Astrocyte of the hippocampus (primary cell): ENCODE measurements at places on chromosomes 3 and 15.

DNA sequence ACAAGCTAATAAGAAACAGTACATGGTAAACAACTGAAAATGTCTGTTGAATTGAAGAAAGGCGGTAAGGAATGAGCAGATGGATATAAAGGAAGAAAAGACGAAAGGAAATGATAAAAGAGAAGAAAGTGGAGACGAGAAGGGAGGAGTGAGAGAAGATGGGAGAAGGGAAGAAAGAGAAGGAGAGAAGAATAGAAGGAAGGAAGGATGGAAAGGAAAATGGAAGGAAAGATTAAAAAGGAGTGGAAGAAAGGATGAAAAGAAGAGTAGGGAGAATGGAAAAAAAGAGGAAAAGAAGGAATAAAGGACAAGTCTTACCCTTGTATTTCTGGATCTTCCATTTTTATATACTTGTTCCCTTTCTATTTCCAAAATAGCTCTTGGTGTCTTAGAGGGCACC, 17.7 kb downstream of the CPNE4 start:
- no peak for DNase-seq

- no peak for DNase-seq
Observed at GRCh38 chr3:42493798-42494151, 8.7 kb upstream of the VIPR1 start.

- DNase-seq = no peak
Observed at GRCh38 chr3:45009868-45010267, 16.2 kb upstream of the CLEC3B start.

DNA sequence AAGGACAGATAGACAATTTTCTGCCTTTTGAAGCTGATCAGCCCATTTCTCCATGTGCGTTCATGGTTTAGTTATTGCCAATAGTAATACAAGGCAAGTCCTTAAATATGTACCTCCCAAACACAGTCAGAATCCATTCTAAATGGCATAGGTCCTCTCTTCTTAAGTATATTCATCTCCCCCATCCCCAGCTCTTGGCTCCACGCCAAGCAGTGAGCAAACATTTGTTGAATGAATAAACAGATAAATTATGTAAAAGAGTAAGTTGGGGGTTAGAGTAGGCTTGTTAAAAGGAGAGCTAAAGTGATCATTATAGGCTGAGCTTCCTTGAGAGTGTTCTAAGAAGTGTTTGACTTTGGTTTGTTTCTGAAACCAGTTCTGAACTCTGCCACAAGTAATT, 241.3 kb downstream of the ITPR1 start:
- DNase-seq = no peak

DNA sequence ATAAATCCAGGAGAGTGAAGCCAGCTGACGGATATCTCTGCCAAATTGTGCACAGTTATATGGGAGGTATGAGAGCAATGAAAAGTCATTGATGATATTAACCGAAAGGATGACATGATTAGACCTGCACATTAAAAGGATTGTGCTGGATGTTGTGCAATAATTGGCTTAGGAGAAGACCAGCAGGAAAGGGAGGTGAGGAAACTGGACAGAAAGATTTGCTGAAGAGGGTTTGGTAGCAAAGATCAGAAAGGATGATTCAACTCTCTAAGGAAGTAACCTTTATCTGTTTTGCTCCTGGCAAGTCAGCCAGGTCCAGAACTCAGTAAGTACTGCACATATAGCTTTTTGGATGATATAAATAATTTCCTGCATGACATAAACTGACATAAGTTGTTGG, 704.7 kb downstream of the GRM7 start:
- no peak for DNase-seq

DNA sequence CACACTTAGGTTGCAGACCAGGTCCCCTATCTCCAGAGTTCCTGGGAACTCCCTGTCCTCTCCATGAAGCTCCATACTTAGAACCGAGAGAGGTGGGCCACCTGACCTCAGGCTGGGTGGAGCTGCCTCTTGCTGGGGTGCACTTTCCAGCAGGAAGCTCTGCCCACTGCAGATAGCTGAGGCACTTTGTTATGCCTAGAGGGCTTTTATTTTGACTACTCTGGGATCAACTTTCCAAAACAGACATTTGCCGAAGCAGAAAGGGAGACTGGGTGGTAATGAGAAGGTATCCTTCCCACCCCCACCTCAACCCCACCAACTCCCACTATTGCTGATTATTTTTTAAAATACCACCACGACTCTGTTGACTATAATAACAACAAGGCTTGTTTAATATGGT, 54.7 kb downstream of the CLDN11 start:
- no peak for DNase-seq

- DNase-seq = no peak
Observed at GRCh38 chr3:30954426-30954825, 60.0 kb upstream of the GADL1 start.

DNA sequence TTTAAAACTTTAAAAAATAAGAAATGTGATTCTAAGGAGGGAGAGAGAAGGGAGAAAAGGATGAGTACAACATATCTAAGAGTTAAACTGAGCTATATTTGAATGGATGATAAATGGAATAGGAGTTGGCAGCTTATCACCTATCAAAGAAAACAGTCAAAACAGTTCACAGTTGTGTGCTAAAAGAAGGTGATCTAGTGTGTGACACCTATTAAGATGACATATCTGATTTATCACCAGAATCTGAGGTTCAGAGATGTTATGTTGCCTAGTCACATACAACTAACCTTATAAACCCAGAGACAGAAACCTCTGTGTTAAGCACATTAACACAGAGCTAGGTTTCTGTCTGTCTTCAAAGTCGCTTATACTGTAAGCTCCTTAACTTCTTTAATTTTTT, 3.0 kb downstream of the ATP13A3 start:
- DNase-seq = no peak

GRCh38 chr3:55963601-55964000, 476.5 kb upstream of the WNT5A start:
- DNase-seq = no peak

DNA sequence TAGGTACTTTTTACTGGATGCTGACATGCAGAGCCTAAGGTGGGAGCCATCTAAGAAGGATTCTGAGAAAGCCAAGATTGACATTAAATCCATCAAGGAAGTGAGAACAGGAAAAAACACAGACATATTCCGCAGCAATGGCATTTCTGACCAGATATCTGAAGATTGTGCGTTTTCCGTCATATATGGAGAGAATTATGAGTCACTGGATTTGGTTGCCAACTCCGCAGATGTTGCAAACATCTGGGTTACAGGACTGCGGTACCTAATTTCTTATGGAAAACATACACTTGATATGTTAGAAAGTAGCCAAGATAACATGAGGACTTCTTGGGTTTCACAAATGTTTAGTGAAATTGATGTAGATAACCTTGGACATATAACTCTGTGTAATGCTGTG, 125.1 kb downstream of the PLCL2 start:
- no peak for DNase-seq
